ENCODE measurements at places on chromosomes 3 and 15. TPM values are rescaled to one million over a fixed set of nuclear protein-coding genes. Genes with fewer than 3 reads are reported as not detected.
A peak's percentile ranks its signal among the peaks of the same experiment; 100 is the strongest.

ACOX2 gene
- 161 TPM for total RNA-seq

HDDC3 gene
- 21.4 TPM for total RNA-seq

FRMD5 gene
- 5.0 TPM for total RNA-seq

CFAP44 gene
- 12.8 TPM for total RNA-seq

CORO2B gene
- total RNA-seq = 2.2 TPM

TRH gene
- not detected for total RNA-seq

CCR2 gene
- total RNA-seq = 0.80 TPM

- DNase-seq = no peak
These were observed 79.8 kb upstream of the PFN2 start for GRCh38 chr3:150050510-150050909.

GRCh38 chr3:149536429-149536828 lies 61.9 kb downstream of the TM4SF4 start:
- DNase-seq = no peak

- no peak for DNase-seq
These were observed 67.9 kb downstream of the RFX7 start for GRCh38 chr15:56175788-56176187.

DNA sequence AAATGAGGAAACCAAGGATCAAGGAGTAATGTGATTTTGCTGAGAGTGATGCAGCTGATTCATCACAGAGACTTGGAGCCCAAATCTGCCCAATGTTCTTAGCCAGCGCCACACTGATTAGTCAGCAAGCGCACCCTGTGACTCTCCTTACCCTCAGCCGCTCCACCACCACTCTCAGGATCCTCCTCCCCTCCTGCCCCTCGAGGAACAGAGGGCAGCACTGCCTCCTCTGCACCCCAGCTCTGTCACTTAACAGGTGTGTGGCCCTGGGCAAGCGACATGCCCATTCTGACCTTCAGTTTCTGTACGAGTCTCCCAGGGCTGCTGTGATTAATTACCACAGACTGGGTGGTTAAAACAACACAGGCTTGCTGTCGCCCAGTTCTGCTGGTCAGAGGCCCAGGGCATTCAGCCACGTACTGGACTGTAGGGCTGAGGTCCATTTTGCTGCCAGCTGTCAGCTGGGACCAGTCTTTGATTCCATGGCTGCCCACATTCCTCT lies 36.1 kb upstream of the HRH1 start:
- no peak for DNase-seq

DNA sequence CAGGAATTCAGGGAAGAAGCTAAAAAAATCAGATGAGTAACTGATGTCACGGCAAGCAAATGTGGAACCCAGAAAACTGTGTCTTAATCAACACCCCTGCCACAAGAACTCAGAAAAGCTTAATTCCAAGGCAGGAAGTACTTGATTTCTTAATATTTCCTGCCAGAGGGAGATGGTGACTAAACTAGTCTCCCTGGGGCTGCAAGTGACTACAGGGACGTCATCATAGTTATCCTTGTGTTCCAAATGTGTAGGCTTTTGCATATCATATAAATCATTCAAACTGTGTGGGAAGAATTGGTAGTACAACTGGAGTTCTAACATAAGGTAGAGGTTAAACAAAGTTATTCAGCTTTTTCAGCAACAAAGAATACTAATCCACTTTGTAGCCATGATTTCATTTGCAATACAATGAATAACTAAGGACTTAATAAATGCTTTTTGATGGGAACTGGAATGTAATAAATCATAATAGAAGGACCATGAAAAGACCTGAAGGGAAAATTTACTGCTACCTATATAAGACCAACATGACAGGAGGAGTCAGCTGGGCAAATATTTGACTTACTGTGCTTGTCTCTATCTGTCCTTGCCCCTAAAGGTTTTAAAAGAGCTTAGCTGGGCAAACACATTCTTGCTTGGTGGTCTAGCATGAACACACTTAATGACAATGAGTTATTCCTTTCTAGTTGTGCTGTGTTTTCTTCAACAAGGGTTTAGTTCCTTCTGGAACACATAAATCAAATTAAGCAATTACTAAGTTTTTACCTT lies 76.0 kb upstream of the NECTIN3 start:
- no peak for DNase-seq

- no peak for DNase-seq
These were observed 81.7 kb downstream of the TAMM41 start for GRCh38 chr3:11764931-11765363.

GRCh38 chr3:38488949-38489348 lies 7.2 kb upstream of the EXOG start:
- DNase-seq = no peak

DNA sequence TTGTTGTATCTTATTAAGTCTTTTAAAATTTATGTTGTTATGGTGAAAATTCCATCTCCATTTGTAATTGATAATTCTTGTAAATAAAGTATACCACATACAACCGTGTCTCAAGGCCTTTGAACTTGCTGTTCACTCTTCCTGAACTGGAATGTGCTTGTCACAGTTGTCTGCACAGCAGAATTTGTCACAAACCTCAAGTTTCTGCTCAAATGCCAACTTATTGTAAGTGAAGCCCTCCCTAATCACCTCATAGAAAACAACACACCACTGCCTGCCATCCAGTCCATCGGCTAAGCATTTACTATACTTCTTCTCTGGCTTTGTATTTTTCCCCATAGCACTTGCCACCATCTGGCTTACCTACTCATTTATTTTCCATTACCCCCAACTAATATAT lies 192.3 kb downstream of the THRB start:
- DNase-seq = no peak

DNA sequence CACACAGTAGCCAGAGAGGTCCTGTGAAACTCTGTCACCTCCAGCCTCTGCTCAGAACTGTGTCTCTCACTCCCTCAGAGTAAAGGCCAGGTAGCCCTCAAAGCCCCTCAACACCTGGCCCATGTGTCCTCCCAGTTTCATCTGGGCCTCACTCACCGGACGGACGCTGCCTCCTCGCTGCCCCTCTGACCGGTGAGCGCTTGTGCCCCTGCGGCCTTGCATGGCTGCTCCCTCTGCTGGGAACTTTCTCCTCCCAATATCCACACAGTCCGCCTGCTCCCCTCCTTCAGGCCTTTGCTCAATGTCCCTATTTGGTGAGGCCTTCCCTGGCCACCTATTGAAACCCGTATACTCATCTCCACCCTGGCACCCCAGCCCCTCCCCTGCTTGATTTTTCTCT lies 36.8 kb upstream of the TRH start:
- peak; percentile 30 for DNase-seq

GRCh38 chr3:122403489-122403888 lies 12.4 kb downstream of the WDR5B start:
- DNase-seq = no peak

GRCh38 chr3:112654979-112655378 lies 14.0 kb upstream of the CCDC80 start:
- DNase-seq = no peak

GRCh38 chr15:100932676-100933348 lies 13.7 kb downstream of the LRRK1 start:
- no peak for DNase-seq

- no peak for DNase-seq
These were observed 57.2 kb upstream of the UBE2E1 start for GRCh38 chr3:23748398-23749110.

DNA sequence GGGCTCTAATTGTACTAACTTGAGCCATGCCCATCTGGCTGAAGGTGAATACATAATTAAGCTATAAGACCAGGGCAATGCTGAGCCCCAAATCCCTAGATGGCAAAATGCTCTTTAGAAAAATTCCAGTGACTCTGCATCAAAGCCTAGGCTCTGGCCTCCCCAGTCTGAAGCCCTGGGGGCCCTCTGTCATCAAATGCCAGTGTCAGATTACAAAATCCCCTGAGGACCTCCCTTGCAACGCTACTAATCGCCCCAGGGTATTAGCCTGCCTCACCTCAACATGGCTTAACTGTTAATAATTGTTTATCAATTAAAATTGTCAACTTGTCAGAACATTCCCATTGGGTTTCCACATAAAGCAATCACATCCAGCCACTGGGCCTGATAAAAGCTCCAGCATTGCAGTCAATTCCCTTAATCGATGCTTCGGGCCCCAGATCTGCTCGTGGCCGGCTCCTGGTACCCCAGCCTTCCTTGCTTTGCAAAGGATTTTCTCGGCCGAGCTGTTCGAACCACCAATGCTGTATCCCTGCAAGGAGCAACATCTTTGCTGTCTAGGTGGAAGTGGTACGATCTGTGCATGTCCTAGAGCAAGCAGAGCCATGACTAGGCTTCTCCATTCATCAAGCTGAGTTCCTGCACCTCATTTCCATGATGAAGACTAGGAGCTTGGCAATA lies 151.7 kb downstream of the MEGF11 start:
- no peak for DNase-seq

DNA sequence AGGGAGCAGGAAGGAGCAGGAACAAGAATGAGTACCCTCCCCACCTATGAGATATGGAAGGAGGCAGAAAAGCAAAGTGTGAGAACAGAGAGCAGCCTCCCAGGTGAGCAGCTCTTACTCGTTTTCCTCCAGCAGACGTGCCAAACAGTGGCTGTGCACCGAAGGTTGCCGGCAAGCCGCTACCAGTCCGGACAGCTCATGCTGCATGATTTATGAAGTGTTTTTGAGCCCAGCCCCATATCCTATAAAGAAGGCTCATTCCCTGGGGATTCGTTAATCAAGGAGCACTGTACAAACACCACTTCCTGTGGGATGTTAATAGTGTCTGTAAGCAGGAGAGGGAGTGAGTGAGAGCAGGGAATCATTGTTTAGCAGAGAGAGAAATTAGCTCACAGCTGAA lies 118.3 kb upstream of the FOXB1 start:
- DNase-seq = no peak

DNA sequence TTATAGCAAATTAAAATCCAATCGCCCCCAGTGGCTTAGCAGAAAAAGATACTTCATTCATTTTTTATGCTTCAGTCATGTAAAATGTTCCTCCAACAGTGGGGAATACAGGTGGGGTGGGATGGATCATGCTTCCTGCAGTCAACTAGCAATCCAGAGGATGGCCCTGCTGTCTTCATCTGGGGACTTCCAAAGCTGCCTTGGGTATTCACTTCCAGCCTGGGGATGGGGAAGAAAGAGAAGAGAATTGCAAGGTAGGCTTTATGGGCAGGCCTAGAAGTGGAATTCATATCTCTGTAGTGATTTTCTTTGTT lies 354.8 kb upstream of the SLCO3A1 start:
- DNase-seq = no peak

DNA sequence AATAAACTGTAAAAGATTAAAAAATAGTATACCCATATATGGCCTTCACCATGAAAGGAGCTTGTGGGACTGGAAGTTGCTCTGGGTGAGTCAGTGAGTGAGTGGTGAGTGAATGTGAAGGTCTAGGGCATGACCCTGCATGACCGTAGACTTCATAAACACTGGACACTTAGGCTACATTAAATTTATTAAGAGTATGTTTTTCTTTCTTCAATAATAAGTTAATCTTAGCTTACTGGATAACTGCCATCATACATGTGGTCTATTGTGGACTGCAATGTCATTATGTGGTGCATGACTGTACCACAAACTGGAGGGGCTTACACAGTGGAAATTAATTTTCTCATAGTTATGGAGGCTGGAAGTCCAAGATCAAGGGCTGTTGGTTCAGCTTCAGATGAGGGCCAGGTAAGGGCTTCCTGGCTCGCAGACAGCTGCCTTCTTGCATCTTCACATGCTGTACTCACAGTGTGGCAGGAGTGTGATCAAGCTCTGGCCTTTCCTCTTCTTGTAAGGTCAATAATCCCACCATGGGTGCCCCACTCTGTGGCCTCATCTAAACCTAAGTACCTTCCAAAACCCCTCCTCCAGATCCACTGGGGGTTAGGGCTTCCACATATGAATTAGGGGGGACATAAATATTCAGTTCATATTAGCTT lies 40.8 kb upstream of the PRR23E start:
- peak; percentile 7 for DNase-seq

DNA sequence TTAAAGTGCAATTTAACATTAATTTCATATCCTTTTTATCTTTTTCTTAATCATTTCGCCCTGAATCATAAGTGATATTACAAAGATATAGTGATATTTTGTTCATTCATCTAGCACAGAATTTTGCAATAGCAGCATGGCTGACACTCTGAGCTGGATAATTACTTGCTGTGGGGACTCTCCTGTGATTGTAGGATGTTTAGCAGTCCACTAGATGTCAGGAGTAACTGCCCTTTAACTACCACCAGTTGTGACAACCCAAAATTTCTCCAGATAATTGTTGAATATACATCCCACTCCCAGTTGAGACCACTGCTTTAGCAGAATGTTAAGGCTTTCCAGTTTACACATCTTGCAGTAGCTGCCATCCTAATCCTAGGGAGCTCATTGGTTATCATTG lies 196.8 kb upstream of the MBNL1 start:
- no peak for DNase-seq

- DNase-seq = no peak
These were observed 5.7 kb downstream of the CISH start for GRCh38 chr3:50605901-50606326.

DNA sequence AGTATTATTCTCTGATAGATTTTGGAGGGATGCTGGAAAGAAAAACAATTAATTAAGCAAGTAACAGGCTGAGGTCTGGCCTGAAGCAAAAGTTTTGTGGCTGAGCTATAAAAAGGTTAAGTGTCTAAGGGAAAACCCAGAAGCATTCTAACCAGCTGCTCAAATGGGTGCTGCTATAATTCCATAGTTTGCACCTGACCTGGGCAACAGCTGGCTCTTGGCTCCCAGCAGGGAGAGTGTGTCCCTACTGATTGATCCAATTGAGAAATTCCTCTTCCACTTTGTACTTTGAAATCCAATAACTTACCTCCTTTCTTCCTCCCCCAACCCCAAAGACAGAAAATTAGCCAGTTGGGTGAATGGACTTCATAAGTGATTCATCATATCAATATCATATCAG lies 27.7 kb upstream of the SMAD3 start:
- no peak for DNase-seq

GRCh38 chr3:42085641-42086376 lies 5.3 kb upstream of the TRAK1 start:
- DNase-seq = no peak

DNA sequence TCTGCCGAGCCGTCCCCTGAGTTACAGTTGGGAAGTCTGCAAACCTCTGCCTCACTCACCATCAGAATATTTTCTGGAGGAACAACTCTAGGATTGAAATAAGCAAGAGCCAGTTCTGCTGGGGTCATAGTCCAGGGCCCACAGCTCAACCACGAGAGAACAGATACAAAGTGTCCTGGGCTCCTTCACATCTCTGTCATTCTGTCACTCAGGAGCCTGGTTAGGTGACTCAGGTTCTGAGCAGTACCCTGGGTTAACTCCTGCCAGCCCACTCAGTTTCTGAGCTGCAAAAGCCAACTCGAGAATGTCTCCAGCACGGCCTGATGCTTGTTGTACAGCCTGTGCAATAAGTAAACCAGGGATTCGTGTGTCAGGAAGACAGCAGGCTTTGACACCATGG lies 155.7 kb downstream of the SLCO3A1 start:
- DNase-seq = no peak

GRCh38 chr15:98387866-98388265 lies 260.5 kb upstream of the IGF1R start:
- DNase-seq = no peak

DNA sequence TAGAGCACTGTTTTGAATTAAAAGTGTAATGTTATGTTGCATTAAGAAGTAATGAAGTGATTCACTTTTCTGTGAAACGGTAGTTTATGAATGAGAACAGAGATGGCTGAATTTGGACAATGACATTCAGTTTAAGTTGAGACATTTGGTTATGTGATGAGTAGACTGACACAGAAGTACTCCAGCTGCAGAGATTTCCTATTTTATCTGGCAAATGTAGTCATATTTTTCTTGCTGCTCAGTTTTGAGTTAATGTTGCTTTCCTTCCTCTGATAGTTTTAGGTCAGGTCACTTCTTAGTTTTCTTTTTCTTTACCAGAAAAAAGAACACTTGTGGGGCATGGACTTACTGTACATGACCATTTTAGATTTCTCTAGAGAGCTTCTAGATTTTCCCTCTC lies 51.2 kb downstream of the ASB7 start:
- no peak for DNase-seq
